Coronary artery (tissue), 2 donors: ENCODE measurements at places on chromosomes 1 and 21.
A peak's percentile ranks its signal among the peaks of the same experiment; 100 is the strongest.

GRCh38 chr1:17168091-17168876 lies 36.6 kb upstream of the PADI1 start:
- DNase-seq, result no peak

- no peak for DNase-seq
Observed at GRCh38 chr1:236287757-236288619, 6.2 kb upstream of the ERO1B start.

DNA sequence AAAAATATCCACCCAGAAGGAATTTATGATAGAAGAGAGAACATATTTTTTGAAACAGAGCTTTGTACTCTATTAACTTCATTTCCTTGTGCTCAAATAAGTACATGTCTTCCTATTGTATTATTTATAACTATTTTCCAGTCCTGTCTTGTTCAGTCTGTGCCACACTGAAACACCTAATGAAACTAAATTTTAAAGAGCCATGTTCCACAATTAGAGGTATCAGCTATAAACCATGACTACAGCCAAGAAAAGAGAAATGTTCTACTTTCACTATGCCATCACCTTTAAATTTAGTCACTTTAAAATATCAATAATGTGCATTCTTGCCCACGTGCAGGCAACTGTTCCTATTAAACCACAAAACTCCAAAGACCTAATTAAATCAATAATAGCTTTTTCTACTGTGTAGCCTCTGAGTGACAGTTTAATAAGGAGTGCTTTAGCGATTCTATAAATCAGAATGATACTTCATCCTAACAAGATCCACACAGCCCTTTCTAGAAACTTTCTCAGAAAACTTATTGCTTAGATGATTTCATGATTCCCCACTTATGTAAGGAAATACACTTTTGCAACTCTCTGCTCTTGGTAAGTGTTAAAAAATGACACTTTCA lies 404.9 kb upstream of the CHRM3 start:
- no peak for DNase-seq

DNA sequence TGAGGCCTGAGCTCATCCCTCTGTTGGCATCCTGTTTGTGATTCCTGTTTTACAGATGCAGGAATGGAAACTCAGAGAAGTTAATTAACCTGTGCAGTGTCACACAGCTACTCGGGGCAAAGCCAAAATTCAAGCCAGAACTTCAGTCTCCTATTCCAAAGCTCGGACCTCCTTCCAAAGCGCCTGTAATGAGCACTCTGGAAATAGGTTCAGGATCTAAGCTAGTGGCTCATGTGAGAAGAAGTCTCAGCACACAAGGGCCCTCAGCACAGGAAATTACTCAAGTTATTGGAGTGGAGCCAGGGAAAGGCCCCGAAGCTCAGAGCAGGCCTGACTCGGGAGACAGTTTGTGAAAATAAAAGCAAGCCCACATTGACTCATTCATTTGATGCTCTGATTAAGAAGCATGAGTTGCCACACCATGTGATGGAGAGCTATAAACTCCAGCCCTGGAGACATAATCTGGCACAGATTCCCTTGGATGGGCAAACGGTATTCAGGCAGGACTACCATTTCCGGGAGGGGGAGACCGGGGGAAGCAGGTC lies 50.6 kb upstream of the LYST start:
- peak; percentile 90 for DNase-seq

- no peak for DNase-seq
Observed at GRCh38 chr1:12386130-12386529, 156.3 kb downstream of the VPS13D start.

- no peak for DNase-seq
Observed at GRCh38 chr1:228182296-228183030, 16.9 kb downstream of the IBA57 start.

DNA sequence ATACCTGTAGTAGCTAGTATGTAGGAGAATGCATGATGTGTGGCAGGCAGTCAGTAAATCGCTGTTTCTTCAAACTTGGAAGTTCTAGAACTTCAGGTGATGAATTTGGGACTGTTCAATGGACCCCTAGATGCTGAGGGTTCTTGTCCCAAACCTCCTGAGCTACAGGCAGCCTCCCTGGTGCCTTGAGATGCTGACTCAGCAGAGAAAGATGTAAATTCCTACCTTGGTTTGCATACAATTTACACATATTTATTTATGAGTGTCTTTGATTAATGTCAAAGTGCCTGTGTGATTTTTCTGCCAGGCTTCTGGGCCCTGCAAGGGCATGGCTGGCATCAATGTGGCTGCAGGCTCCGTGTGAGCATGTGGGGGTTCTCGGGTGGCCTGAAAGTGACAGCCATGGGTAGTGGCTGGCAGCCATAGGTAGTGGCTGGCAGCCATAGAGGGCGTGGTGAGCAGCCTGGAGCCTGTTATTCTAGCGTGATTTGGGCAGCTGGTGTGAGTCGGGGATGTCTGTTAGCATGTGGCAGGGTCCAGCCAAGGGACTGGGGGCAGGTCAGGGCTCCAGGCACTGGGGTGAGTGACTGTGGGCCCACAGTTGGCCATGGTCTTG lies 13.2 kb upstream of the POU3F1 start:
- DNase-seq, result no peak

DNA sequence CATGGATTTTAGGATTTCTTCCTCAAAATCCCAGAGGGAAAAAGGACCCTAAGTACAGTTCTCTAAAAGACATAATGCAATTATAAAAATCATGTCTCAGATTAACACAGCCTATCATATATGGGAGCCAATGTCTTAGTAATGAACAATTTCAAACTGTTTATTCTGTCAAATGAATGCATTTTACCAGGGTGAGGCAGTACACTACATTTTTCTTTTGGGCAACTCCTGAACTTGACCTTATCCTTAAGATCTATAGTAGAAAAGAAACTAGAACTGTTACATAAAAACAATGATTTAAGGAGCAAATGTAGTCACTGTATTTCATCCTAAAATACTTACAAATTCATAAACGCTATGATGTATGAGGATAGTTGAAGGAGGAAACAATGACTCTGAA lies 226.3 kb upstream of the B3GALT2 start:
- no peak for DNase-seq

DNA sequence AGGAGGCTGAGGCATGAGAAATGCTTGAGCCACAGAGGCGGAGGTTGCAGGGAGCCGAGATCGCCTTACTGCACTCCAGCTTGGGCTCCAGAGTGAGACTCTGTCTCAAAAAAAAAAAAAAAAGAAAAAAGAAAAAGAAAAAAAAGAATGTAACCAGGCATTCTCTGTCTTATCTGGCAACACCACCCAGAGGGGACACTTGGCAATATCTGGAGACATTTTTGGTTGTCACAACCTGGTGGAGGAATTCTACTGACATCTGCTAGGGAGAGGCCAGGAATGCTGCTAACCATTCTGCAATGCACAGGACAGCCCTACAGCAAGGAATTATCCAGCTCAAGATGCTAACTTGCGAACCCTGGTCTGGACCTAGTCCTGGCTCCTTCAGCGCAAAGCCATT lies 2.3 kb upstream of the CNR2 start:
- no peak for DNase-seq

- no peak for DNase-seq
Observed at GRCh38 chr1:182308826-182309225, 82.8 kb downstream of the GLUL start.

DNA sequence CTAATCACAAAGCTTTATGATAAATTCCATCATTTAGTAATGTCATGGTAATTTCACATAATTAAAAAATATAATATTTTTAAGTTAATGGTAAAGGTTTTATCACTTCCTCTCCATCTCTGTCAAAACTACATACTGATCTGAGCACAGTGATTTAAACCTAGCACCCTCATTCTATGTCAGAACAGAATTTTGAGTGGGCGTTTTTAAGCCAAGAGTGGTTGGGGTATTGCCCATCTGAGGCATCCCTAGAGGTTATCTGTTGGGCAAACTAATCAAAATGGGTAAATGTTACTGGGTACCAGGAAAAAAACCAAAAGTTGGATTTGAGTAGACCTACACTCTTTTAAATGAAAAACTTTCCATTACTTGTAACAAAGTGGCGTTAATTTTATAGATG lies 100.7 kb upstream of the GFI1 start:
- DNase-seq, result no peak

GRCh38 chr1:186194107-186194756 lies 180.8 kb downstream of the TPR start:
- no peak for DNase-seq

- DNase-seq, result peak; percentile 90
Observed at GRCh38 chr1:204494281-204495077, at the start of gene PIK3C2B. TSS of gene PIK3C2B (minus strand) at chr1:204494805. CDS start at chr1:204469802, 25,003 bp downstream.

DNA sequence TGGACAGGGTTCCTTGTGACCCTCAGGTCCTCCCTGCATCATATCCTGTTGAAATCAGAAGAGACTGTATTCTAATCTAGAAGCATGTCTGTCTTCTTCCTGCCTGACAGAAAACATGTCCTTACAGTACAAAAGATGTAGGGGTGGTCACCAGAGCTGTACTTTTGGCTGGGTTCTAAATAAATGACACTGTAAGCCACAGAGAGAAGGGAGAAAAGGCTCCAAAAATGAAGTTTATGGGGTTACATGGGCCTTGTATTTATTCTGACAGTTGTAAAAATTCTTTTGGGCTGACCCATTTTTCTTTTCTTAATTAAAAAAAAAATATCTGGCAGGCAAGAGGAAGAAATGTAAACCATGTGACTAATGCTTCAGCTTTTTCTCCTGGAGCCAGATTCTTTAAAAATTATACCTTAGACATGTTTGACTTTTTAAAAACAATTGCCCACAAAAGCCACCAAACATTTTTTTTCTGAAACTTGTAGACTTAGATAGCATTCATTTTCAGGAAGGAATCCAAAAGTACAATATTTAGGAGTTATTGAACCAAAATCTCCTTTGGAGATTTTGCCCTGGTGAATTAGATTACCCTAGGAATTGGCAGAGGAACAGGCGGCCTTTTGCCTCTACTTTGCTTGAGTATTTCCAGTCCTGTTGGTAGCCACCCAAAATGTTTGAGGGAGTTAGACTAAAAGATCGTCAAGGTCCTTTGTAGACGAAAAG lies 17.1 kb downstream of the RGL1 start:
- no peak for DNase-seq

DNA sequence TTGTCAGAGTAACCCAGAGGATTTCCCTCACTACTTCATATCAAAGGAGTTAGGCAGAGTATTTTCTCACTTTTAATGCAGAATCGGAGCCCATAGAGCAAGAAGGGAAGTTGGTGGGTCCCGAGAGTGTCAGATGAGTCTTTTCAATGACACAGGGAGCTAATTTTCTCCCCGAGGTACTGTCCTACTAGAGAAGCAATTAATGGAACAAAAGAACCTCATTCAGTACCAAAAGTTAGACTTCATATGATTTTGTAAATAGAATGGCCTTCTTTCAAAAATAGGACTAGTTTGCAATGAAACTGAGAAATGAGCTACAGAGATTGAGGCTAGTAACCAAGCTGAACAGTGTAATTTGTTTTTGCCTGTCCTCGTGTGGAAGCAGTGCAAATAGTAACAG lies 3.9 kb downstream of the NCAM2 start:
- DNase-seq, result no peak

DNA sequence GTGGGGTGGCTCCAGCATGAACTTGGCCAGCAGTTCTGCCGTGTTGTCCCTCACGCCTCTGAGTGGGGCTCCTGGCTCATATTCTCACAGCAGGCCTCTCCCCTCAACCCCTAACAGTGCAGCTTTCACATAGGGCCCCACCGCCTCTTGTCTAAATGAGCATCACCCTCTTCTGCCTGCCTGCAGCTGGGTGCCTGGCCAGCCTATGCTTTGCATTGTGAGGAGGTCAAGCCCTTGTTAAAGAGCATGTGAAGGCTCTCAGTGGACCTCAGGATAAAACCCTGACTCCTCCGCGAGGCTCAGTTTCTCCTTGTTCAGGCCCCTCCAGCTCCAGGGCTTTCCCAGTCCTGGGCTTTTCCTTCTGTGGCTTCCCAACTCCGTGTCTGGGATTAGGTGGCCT lies 34.8 kb downstream of the CRYAA start:
- DNase-seq, result peak; percentile 26

- no peak for DNase-seq
Observed at GRCh38 chr1:6100861-6101783, 55.4 kb downstream of the KCNAB2 start.
